ENCODE measurements at places on chromosomes 3 and 15.
A peak's percentile ranks its signal among the peaks of the same experiment; 100 is the strongest.

DNA sequence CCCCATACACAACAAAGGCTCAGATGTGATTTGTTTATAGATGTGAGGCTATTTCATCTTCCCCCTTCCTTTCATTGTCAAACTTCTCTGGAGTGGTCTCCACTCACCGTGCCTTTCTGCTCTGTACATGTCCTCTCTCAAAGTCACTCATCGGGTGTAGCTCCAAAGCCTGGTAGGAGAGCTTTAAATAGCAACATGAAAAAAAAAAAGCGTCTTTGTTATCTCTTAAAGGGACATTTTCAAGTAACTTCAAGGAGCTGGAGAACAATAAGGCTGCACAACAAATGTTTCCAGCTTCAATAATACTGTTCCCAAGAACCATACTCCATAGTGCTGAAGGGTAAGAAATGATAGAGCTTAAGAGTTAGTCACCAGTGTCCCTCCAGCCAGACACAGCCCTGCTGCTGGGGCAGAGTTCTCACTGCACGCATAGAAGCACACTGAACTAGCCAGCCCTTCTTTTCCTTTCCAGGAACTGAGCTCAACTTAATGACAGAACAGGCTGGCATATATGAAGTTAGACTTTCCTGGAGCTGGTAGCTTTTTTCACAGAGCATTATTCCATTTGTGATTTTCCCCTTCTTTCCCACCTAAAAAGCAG is 8.1 kb downstream of the FBXO40 start:
- no peak for DNase-seq

- DNase-seq, result peak; percentile 18
Observed at GRCh38 chr3:187130346-187131066, 8.8 kb downstream of the RPL39L start.

GRCh38 chr3:142489572-142490323 is 41.9 kb upstream of the XRN1 start:
- DNase-seq, result no peak

DNA sequence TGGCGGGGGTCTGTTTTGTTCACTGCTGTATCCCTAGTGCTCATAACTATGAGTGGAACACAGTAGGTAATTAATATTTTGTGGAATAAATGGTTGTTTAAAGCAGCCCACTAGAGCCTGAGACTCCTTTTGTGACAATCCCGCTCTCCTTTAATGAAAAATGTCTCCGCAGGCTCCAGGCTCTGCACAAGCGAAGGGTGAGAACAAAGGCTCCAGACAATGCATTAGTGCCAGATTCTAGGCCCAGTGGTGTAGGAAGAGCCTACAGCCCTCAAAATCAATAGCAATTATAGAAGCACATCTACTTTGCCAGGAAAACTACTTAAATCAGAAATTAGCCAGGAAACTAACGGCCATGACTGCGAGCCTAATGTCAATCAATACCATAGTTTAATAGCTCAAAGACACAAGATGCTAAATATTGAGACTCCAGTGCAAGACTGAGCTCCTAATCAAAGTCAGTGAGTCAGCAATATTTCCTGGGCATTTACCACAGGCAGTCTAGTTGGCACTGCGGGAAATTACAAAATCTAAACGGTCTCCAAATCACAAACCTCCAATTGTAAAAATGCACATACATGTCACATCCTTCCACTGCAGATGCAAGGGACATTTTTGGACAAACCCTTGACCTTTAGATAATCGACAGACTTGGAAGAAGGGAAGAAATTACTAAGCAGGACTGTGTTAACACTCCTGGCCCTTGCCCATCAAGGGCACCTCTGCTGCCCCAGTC is 2.3 kb downstream of the ANXA2 start:
- no peak for DNase-seq

GRCh38 chr3:39383045-39383880 is at the start of gene SLC25A38:
Gene SLC25A38 (plus strand): TSS chr3:39383370. CDS start chr3:39383725, 355 bp downstream.
- DNase-seq, result peak; percentile 72

GRCh38 chr3:52007291-52007690 is 11.6 kb upstream of the RPL29 start:
- DNase-seq, result no peak

DNA sequence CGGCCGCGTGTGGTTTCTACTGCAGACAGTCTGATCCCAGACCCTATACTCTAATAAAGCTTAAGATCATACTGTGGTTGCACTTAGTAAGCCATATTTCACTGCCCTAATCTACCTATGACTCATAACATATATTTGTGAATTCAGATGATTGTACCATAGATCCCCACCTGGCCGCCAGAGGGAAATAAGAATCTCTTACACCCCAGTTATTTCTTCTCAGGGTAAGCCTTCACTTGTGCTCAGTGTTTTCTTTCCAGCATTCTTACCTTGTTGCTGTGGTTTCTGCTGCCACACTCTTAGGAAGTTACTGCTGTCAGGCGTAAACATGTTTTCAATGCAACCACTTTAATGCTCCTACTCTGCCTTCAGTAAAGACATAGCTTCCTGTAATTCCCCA is 105.9 kb downstream of the B3GALNT1 start:
- no peak for DNase-seq

- DNase-seq, result peak; percentile 89
Observed at GRCh38 chr15:41115652-41116115, 396 bp downstream of the INO80 start.

- no peak for DNase-seq
Observed at GRCh38 chr3:192246847-192247559, 480.3 kb downstream of the FGF12 start.

DNA sequence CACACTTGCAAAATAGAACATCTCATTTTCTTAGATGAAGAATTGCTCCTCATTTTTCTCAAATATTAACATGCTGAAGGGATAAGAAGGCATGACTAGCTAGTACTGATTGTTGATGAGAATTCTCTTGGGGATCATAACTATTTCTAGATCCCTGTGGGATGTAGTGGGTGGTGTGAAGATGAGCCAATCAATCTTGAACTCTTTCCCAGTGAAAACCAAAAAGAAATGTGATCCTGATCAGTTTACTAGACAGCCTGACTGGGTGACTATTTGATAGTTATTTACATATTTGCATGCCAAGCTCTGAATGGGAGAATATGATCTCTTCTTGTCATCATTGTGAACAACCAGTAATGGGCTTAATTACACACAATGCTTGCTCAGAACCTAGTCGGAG is 63.7 kb downstream of the ZIC1 start:
- no peak for DNase-seq

GRCh38 chr15:82014989-82015388 is 30.8 kb downstream of the MEX3B start:
- DNase-seq, result no peak

DNA sequence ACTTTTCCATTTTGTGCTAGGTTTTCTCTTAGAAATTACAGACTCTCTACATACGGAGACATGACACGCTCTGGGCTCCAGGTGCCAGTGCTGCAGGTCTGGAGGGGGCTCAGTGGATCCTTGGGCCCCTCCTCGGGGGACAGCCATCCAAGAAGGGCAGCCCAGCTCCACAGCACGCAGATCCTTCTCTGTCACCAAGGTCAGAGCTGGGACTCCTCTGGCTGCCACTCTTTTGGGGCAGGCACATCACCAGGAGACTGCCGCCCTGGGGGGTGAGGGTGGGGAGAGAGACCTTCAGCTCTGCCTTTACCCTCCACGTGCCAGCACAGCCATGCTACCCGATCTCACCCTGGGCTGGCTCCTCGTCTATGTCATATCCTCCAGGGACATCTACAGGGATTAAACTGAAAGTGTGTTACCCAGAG is 65.6 kb downstream of the ATP10A start:
- DNase-seq, result no peak

- DNase-seq, result no peak
Observed at GRCh38 chr3:42699511-42699971, 3.1 kb downstream of the HHATL start.

DNA sequence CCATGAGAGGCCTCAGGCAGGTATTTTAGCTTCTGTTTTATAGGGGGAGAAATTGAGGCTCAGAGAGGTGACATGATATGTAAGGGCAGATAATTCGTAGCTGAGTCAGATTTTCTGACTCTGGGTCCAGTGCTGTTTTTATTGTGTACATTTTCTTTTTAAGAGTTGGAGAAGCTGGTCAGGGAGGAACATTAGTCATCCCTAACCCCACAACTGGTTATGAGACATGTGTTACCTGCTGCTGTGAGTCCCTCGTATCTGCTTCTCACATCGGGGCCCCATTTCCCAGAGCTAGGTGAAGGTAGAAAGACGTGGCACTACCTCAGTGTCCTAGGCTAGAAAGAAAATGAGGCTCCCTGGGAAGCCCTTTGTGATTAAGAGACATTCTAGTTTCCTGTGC is 28.6 kb downstream of the GALNT15 start:
- DNase-seq, result no peak

DNA sequence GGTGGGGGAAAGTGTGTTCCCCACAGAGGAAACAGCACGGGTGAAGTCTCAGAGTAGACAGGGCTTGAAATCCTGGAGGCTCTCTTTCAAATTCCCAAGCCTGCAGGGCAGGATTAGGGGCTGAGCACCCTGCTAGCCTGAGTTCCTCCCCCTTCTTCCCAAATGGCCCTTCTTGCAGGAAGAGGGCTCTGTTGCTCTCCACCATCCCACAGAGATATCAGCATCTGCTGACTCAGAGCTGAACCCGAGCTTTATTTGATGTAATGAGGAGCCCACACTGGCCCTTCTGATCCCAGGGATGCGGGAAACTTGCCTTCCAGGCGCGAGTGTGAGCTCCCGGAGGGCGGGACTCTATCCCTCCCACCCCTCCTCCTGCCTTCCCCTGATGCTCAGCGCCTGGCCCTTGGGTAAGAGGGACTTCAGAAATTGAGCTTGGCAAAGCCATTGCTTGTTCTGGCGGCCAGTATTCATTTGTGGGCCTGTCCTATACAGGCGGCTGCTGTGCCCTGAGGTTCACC is 1.4 kb upstream of the STRA6 start:
- DNase-seq, result no peak

GRCh38 chr3:184981071-184981470 is 169.1 kb downstream of the VPS8 start:
- DNase-seq, result no peak

- no peak for DNase-seq
Observed at GRCh38 chr3:13772885-13773745, 106.8 kb downstream of the WNT7A start.

- DNase-seq, result no peak
Observed at GRCh38 chr15:90200534-90201129, 498 bp upstream of the SEMA4B start.

- no peak for DNase-seq
Observed at GRCh38 chr3:126313580-126314304, 43.5 kb downstream of the KLF15 start.

- DNase-seq, result no peak
Observed at GRCh38 chr3:170563712-170564423, 22.0 kb downstream of the SLC7A14 start.

DNA sequence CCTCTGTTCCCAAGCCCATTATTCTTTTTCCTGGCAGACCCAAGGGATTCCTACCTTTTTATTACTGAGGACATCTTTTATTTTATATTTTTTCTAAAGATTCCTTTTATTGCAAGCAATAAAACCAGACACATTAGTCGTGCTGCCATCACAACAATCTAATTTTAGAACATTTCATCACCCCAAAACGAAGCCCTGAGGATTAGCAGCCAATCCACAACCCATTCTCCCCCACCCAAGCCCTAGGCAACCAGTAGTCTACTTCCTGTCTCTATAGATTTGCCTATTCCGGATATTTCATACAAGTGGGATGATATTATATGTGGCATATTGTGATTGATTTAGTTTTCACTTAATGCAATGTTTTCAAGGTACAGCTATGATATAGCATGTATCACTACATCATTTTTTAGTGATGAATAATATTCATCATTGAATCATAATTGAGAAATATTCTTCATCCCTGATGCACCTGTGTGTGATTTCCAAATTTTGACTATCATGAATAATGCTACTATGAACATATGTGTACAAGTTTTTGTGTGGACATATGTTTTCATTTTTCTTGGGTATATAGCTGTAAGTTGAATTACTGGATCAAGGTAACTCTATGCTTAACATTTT is 65.7 kb downstream of the IL1RAP start:
- no peak for DNase-seq

GRCh38 chr3:11248596-11248995 is 23.6 kb upstream of the ATG7 start:
- no peak for DNase-seq

GRCh38 chr3:147813256-147813655 is 404.1 kb downstream of the ZIC1 start:
- DNase-seq, result no peak

DNA sequence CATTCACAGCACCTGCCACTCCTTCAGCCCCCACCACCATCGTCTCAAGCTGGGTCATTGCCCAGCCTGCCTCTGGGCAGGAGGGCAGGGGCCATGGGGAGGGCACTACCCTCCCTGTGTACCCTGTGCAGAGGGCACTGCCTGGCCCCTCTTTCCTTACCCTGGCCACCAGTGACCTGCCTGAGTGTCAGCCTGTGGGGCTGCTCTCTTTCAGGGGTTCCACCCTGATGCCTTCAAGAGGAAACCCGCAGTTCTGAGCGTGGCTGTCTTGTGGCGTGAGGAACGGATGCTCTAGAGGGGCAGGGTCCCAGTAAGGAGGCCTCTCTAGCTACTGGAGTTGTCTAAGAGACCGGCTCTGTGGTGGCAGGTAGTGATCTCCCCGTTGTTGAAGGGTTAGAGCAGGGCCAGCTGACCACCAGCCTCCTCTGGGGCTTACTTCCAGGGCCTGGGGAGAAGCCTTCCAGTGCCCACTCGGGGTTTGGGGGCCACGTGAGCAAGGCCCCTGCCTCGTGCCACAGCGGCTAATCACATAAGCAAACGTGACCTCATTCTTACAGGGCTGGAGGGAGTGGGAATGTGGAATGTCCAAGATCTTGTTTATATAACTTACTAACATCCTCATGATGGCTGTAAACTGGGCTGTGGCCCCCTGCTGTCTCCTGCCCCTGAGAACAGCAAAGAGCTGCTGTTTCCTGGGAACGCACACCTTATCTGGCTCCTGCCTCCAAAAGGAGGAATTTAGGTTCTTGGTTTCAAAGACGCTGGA is 31.4 kb upstream of the SEC13 start:
- DNase-seq, result no peak

DNA sequence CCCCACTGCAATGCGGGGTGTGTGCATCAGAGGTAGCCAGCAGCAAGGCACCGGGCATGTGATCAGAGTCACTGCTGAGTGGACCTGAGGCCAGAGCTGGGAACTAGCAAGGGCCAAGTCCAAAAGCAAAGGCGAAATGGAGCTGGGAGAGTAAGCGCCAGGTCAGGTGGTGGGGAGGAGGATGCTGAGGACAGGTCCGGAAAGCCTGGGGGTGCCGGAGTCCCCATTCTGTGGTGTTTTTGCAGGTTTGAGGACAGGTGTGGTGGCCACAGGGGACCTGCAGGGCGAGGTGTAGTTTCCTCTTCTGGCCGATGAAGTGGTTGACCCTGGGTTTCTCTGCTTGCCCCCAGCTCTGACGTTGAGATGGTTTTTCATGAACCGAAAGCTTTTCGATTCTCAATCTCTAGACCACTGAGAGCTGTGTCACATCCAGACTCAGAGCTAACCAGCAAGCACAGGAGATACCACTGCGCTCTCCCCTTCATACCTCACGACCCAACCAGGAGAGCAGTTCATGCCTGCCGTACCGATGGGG is 35.0 kb upstream of the HES1 start:
- DNase-seq, result no peak

DNA sequence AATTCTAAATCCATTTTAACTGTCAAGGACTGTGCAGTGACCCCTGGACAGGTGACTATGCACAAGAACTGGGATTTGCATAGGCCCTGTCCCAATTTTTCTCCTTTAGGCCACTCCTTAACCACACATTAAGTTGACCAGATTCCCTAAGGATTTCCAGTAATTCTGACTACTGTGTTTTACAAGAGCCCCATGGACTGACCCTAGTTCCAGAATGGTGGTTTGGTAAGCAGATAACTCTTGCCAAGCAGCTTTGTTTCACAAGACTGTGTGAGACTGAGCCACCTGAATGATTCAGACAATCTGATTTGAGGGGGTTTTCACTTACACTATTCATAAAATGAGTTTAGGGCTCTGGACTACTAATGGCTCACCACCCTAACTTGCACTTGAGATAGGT is 535.8 kb downstream of the ZBBX start:
- no peak for DNase-seq
